Activated CD4-positive, alpha-beta T cell treated with anti-CD3 and anti-CD28 coated beads, Interleukin-2, amount 10 ng/mL, durations not matched to agents 24 days and 14 days (primary cell): ENCODE measurements at places on chromosomes 5 and 9. TPM values are rescaled to one million over a fixed set of nuclear protein-coding genes. Genes with fewer than 3 reads are reported as not detected.

Gene SH3GL2
- total RNA-seq, result not detected in 2 replicates

Gene RNF183
- total RNA-seq, result 0.12 TPM in 1 of 2 replicates, not detected in the other

Gene ENC1
- 1.2 and 2.0 TPM in 2 replicates for total RNA-seq

Gene OR2K2
- total RNA-seq, result not detected in 2 replicates

Gene LCN6
- not detected in 2 replicates for total RNA-seq

Gene ANKRD31
- 0.33 and 0.47 TPM in 2 replicates for total RNA-seq

Gene TLX3
- total RNA-seq, result not detected in 2 replicates

GRCh38 chr9:16371306-16371705 lies 499.2 kb downstream of the BNC2 start:
- no peak for DNase-seq

GRCh38 chr5:166123717-166124116 lies 2167.7 kb upstream of the WWC1 start:
- no peak for DNase-seq

- DNase-seq, result no peak
These were observed 12.3 kb downstream of the GFPT2 start for GRCh38 chr5:180340856-180341255.

GRCh38 chr5:98997000-98997399 lies 68.2 kb upstream of the CHD1 start:
- no peak for DNase-seq

DNA sequence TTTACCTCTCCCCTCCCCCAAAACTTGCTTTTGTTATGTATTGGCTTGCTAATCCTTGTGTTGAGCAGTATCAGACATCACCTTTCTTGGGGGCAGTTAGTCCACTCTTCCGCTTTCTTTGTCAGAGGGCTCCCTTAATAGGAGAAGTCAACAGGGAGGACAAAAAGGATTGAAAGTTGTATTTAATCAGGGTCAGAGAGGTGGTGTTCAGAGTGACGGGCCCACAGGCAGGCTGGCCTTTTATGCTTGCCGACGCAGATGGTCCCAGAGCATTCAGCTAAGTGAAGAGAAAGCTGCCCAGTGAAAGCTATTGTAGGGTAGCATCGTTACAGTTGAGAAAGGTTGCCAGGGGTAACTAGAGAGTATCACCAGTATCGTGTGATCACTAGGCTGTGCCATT lies 131.1 kb downstream of the ZCCHC7 start:
- no peak for DNase-seq

DNA sequence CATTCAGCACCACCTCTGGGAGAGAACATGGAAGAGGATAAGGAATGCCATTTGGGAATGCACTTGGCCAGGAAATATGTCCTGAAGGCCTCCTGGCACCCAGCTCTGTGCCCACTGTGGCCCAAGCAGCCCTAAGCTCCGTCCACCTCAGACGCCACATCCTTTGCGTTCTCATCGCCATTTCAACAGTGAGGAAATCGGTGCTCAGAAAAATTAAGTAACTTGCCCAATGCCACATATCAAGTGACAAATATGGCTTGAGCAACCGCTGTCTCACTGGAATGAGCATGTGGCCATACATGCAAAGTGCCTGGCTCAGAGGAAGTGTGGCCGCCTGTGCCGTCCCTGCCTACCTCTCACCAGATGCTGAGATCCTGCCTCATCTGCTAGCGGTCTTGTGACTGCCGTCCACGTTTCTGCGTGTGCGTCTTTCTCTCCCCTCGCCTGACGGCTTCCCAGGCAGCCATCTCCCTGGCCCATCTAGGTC lies 984 bp upstream of the DOK3 start:
- DNase-seq, result no peak

DNA sequence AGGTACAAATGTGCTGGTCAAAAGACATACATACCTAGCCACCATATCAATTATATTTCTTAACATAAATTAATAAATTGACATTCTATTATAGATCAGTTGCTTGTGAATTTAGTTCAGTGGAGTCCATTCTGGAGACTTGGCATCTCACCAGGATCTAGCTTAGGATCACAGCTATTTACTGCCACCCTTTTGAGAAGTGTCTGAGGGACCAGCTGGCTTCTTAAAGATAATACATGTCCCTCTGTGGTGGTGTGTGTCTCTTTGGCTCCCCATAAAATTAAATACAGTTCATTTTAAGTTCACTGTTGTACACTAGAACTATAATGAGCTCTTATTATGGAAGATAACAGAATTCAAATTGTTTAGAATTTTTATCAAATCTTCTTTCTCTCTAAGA lies 290.7 kb downstream of the PRELID2 start:
- DNase-seq, result no peak

DNA sequence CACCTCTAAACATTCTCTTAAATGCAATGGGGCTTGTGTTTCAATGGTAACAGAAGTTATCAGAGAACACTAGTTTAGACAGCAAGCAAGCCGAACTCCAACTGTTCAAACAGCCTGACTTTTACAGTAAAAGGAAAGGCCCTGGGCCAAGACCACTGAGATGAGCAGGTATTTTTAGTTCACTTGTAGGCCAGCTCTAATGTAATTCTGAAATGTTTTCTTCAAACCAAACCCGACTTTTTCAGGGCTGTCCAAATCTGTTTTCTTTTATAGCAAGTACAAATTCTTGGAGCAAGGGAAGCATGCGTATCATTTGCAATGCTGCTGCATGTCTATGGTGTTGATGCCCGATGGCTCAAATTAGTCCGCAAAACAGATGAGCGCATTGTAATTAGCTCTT lies 192.9 kb downstream of the SLF1 start:
- DNase-seq, result no peak

- no peak for DNase-seq
These were observed 26.1 kb downstream of the CHD1 start for GRCh38 chr5:98902733-98903132.

- DNase-seq, result no peak
These were observed 199.4 kb downstream of the GAPVD1 start for GRCh38 chr9:125460883-125461635.

GRCh38 chr5:52786949-52787599 lies 642 bp upstream of the ITGA1 start:
- peak; percentile 74 for DNase-seq

DNA sequence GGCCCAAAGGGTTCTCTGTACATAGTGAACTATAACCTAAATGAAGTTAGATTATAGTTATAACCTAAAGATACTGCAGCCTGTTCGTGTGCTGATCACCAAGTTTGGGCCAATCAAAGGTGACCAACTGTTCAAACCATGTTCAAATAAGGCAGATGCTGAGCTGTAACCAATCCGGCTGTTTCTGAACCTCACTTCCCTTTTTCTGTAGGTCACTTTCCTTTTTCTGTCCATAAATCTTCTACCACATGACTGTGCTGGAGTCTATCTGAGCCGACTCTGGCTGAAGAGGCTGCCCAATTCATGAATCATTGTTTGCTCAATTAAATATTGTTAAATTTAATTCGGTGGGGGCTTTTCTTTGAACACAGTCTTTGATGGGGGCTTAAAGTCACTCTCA lies 1920.2 kb downstream of the MAT2B start:
- no peak for DNase-seq

DNA sequence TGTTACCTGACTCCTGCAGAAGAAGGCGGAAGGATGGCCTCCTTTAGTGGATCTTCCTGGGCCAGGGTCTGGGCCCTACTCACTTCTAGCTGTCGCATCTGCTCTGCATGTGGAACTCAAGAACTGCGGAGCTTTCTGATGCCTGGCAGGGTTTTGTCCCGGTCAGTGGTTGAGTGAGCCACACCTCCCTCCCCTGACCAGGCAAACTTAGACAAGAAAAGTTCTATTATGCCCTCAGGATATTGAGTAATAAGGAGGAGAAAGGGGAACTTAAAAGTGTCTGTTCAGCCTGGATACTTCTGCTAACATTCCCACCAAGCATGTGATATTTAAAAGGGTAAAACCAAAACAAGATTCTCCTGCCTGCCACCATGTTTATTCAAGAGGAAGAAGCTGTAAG lies at the start of gene FYB1:
TSS of gene FYB1 (minus strand) at position 127 of the 400 bp plus-strand sequence. CDS start 16,603 bp downstream, outside the sequence.
- no peak for DNase-seq

- no peak for DNase-seq
These were observed 57.6 kb downstream of the PRRC1 start for GRCh38 chr5:127574852-127575679.
